ENCODE measurements at places on chromosomes 7 and 10.

- no peak for DNase-seq
These were observed 417.4 kb downstream of the EXOC4 start for GRCh38 chr7:133670250-133670649.

DNA sequence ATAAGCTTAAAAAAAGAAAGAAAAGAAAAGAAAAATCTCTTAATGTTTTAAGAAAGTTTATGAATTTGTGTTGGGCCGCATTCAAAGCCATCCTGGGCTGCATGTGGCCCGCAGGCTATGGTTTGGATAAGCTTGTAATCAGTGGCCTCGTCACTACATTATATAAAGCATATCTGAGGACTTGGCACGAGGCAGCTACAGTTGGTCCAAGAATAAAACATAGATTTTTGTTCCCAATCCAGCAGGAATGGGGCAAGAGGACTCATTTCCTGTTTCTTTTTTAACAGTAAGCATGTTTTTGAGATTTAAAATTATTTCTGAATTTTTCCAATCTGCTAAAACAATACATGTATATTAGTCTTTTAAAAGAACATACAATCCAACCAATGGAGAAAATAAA lies 28.6 kb downstream of the MCM10 start:
- no peak for DNase-seq

- DNase-seq = no peak
These were observed 443 bp downstream of the RNF32 start for GRCh38 chr7:156640949-156641485.

DNA sequence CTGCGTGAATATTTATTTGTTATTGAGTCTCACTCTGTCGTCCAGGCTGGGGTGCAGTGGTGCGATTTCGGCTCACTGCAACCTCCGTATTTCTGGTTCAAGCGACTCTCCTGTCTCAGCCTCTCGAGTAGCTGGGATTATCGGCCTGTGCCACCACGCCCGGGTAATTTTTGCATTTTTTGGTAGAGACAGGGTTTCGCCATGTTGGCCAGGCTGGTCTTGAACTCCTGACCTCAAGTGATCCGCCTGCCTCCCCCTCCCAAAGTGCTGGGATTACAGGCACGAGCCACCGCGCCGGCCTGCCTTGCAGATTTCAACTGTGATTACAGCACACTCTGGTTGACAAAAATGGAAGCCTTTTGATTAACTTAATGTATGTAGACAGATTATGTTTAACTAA lies 730.0 kb upstream of the VSTM2A start:
- no peak for DNase-seq

DNA sequence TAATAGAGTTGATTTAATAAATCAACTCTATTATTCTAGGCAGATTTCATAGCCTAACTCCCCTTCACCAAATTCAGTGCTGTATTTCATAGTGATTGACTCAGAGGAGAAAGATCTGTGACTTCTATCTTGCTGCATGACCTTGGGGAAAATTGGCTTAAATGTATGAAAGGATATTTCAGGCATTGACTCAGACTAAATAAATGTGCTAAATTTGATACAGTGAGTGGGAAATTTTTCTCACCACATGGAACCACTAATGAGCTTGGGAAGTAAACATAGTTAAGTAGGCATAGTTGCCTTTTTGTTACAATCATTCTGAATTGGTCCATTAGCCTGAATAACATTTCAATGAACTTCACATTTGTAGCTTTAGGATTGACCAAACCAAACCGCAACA lies 89.0 kb upstream of the PRPS1L1 start:
- no peak for DNase-seq

DNA sequence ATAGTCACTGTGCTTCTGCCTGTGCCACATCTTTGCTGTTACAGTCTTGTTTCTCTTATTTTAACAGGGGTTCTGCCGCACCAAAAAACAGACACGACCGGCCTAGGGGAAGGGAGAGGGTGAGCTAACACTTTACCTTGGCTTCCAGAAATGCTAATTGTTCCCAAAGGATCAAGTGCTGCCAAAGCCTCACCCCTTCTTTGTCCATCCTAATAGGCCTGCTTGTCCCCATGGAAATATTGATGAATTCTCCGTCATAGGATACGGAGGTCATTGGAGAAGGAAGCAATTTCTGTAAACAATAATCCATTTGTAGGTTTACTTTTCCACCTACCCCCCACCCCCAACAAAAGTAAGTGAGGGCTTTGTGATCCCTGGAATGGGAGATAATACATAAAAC lies 567.3 kb downstream of the KCNMA1 start:
- DNase-seq = no peak

DNA sequence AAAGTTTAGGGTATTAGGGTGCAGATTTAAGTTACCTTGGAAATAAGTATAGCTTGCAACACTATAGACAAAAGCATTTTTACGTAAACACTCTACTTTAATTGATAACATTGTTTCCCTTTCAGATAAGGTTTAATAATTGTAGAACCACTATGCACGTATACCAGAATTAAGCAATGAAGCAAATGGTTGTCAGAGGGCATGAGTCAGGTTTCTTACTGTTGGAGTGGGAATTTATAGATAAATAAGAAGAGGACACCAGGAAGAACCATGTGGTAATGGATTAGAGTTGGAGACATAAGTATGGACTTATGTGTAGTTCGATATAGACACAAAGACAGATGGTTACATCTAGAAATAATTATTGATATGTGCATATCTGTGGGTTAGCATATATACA lies 355.6 kb downstream of the ETV1 start:
- DNase-seq = no peak

GRCh38 chr7:131110297-131111080 lies 217.2 kb upstream of the MKLN1 start:
- no peak for DNase-seq

- no peak for DNase-seq
These were observed 283.2 kb upstream of the CELF2 start for GRCh38 chr10:10734356-10735064.

DNA sequence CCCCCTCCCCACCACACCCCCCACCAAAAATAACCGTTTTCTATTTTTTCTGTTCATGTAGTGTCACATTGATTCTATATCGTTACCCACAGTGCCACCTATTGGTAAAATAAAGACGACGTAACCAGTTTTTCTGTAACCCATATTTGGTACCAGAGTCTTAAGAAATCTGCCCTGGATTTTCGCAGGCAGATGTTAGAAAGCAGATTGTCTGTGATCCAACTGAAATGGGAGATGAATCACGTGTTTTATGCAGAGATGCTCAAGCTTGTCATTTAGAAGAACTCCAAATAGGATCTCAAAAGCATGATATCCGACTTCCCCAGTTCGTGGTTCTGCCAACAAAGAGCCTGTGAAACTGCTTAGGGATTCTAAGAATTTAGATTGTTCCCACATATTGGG lies 261.1 kb upstream of the CSTF2T start:
- DNase-seq = no peak

DNA sequence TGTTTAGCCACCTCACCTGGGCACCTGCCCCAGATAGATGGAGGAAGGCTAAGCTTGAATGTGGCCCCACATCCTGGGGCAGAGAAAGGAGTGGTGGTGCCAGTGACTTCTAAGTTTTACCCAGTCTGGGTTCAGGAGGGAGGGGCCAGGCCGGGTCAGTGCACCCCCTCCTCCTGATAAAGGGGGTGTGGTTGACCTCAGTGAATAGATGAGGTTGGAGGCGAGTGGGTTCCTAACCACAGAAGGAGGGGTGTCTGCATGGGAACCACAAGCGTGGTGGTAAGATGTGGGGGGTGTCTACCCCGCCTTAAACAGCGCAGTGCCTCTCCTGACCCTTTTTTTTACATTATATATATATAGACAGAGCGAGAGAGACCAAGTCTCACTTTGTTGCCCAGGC lies 105.3 kb upstream of the KCTD7 start:
- no peak for DNase-seq

- no peak for DNase-seq
These were observed 34.1 kb upstream of the HSPB1 start for GRCh38 chr7:76268376-76268775.

GRCh38 chr10:127151981-127152699 lies 44.3 kb downstream of the INSYN2A start:
- DNase-seq = no peak

DNA sequence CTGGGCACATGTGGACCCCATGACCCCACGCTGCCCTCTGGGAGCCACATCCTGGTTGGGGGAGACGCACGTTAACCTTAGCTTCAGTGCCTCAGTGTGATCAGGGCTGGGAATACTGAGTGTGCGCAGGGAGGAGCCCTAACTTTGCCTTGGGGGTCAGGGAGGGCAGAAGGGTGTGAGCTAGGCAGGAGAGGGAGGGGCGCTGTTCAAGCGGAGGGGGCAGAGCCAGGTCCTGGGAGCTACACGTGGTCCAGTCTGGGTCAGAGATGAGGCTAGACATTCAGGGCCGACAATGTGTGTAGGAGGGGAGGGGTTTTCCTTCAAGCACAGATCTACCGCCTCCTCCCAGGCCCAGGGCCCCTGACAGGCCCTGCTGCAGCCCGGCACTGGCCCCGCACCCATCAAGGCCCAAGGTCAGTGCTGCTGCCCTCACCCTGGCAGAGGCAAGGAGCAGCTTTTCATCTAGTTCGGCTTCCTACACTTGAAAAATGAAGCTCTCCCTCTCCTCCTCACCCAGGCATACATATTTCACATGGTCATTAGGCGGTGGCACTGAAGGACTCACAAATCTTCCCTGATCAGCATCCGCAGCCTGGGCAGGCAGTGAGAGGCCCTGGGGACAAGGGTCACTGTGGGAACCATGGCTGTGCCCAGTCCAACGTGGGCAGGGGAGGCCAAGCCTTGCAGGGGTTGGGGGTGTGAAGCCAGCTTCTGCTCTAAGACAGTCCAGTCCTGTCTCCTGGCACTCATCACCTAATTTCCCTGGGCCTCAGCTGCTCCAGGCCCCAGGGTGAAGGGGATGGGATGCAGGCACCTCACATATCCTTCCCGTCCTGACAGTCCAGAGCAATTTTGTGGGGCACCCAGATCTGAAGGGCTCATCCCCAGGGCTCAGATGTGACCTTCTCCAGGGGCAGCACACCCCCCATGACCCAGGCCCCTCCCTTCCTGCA lies 47.3 kb downstream of the C10orf105 start:
- DNase-seq = no peak

DNA sequence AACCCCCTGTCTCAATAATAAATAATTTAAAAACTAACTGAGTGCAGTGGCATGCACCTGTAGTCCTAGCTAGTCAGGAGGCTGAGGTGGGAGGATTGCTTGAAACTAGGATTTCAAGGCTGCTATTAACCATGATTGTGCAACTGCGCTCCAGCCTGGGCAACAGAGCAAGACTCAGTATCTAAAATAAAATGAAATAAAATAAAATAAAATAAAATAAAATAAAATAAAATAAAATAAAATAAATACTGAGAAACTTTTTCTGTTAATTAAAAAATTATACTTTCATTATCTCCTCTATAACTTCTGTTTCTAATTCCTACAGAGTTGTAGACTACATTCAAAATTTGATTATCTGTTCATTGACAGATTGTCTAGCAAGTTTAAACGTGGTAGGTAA lies 999.4 kb downstream of the ANKRD7 start:
- no peak for DNase-seq

GRCh38 chr10:68828833-68829232 lies 1.5 kb downstream of the STOX1 start:
- DNase-seq = no peak

GRCh38 chr7:20279979-20280378 lies 50.7 kb upstream of the ITGB8 start:
- DNase-seq = no peak

- no peak for DNase-seq
These were observed 23.7 kb downstream of the FIGNL1 start for GRCh38 chr7:50426280-50427045.

- no peak for DNase-seq
These were observed 7.1 kb downstream of the CAMK2G start for GRCh38 chr10:73867126-73867807.

- DNase-seq = no peak
These were observed 9.7 kb downstream of the IFIT3 start for GRCh38 chr10:89337484-89337883.

DNA sequence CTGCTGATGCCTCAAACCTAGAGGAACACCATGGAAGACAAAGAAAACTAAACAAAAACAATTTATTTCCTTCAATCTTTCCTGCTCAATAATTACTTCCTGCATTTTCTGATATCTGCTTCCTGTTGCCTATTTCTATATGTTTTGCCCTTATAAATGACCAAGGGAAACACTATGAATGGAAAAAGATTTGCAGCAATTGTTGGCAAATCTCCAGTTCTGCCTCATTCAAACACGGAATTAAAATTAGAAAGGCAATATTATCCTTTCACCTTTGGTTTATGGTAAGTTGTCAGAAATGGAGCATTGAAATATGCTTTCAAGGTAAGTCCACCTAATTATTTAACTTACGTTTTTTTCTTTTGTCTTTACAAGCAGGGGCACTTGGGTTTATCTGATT lies 552.2 kb upstream of the ANKRD30A start:
- no peak for DNase-seq

DNA sequence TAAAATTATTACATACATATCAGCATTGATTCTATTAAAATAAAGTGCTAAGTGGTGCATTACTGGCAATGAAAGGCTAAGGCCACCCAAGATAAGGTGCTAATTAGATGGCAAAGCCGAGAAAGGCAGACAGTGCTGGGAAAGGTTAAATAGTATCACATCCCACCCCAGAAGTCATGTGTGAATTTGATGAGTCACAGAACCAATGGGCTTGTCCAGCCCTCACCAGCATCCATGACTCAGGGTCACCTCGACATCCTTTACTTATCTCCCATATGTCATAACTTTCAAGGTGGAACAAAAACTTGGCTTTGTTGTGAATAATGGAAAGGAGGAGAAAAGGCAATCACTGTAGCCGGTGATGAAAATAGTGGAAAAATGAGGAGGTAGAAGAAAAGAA lies 459.1 kb downstream of the PLXNA4 start:
- DNase-seq = no peak

GRCh38 chr7:6317797-6318438 lies 45.5 kb upstream of the CYTH3 start:
- no peak for DNase-seq

GRCh38 chr10:53115660-53116059 lies 343.1 kb upstream of the MBL2 start:
- DNase-seq = no peak

DNA sequence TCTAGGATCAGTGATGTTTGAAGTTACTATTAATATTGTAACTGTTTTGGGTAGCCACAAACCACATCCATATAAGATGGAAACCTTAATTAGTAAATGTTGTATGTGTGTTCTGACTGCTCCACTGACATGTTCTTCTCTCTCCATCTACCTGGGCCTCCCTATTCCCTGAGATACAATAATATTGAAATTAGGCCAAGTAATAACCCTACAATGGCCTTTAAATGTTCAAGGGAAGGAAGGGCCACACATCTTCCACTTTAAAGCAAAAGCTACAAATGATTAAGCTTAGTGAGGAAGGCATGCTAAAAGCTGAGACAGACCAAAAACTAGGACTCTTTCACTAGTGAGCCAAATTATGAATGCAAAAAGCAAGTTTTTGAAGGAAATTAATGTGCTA lies 176.4 kb upstream of the ANK3 start:
- DNase-seq = no peak

GRCh38 chr7:105600720-105601550 lies 19.6 kb upstream of the EFCAB10 start:
- no peak for DNase-seq

GRCh38 chr10:132098539-132099388 lies 33.0 kb downstream of the JAKMIP3 start:
- no peak for DNase-seq

GRCh38 chr10:78543749-78544362 lies 510.2 kb downstream of the RPS24 start:
- DNase-seq = no peak

GRCh38 chr10:131159771-131160170 lies 151.8 kb downstream of the TCERG1L start:
- DNase-seq = no peak
